ENCODE measurements at places on chromosomes 7 and 10.

DNA sequence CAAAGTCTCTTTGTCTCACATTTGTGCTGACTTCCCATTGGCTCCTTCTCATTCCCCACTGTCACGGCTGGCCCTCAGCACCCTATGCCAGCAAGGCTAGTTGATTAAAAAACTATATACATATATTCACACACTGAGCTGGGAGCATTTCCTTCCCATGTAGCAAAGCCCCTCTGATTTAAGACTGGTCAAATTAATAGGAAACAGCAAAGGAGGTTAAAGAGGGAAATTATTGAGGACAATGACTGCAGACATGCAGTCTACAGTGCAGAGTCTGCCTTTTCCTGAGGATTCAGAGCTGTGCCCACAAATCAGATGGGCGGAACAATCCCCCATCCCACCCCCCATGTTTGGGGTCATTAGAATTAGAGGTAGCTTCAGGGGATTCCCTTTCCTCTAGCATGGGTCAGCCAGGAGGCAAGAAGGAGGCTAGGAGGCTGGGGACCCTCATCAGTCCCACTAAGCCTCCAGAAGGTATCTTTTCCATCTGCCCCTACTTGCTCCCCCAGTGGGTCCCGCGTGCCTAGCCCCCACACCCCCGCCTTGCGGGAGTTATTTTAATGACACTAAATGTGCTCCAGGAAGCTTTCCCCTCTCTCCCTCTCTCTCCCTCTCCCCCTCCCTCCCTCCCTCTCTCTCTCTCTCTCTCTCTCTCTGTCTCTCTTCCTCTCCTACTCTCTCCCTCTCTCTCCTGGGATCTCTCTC lies 9.8 kb upstream of the DLX6 start:
- DNase-seq: no peak

GRCh38 chr7:114369294-114369693 lies 45.3 kb upstream of the FOXP2 start:
- no peak for DNase-seq

DNA sequence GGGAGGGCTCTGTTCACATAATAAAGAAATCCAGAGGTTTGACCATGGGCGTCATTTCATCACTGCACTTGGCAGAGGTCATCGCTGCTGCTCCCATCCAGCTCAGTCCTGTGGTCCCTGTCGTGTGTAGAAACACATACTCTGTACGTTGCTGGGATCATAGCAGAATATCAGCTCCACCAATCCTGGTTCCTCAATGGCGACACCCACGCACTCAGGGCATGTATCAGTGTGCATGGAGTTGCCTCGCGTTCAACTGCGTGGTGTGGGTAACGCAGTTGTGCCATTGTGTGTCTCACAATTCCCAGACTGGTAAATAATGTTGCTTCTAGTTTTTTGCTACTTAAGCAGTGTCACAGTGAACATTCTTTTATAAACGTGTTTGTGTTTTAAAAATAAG lies 111.1 kb downstream of the LHPP start:
- no peak for DNase-seq

DNA sequence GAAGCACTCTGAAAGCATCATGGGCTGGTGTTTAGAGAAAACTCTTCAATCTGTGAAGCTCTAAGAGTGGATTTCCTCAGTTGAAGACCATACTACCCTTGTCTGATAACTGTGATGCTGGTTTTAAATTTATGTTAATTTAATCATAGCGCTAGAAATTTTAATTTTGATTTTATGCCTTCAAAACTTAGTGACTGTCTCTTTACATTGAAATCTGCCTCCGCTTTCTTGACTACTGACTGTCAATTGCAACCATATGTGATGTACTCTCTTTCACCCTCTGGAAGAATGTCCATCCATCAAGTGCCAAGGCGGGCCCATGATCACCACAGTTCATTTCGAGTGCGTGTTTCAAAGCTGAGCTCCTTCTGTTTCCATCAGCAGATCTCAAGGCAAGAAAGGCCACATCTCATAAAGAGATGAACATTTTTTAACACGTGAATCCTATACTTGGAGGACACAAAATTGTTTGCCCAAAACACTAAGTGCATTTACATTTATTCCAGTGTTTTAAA lies 147.1 kb downstream of the ITGA8 start:
- DNase-seq: no peak

DNA sequence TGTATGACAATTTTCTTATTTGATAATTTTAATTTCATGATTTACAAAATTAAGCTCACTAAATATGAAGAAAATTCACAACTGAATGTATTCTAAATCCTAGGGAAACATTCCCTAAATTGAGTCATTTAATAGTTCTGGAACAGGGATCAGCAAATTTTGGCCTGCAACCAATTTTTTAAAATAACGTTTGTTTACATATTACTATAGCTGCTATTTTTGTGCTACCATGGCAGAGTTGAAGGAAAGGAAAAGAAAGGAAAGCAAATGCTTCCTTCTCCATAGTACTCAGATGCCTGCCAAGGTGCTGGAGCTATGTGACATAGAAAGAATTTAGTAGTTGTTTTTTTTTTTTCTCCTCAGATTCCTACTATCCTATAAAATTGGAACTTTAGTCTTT lies 1307.7 kb upstream of the LRRTM3 start:
- no peak for DNase-seq

DNA sequence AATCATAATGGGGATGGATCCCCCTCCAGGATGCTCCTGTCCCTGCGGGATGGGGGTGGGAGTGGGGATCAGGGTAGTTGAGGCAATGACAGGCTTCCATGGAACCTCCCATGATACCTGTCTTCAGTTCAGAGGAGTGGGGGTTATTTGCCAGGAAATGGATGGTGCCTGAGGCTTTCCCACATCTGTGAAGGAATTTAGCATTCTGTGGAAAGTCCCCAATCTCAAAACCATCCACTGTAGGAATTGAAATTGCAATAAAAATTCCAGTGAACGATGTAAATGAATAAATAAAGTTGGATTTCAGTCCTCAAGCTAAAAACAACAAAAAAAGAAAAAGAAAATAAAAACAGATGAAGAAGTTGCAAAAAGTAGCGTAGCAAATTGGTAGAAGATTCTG lies 81.9 kb downstream of the CHRM2 start:
- no peak for DNase-seq

DNA sequence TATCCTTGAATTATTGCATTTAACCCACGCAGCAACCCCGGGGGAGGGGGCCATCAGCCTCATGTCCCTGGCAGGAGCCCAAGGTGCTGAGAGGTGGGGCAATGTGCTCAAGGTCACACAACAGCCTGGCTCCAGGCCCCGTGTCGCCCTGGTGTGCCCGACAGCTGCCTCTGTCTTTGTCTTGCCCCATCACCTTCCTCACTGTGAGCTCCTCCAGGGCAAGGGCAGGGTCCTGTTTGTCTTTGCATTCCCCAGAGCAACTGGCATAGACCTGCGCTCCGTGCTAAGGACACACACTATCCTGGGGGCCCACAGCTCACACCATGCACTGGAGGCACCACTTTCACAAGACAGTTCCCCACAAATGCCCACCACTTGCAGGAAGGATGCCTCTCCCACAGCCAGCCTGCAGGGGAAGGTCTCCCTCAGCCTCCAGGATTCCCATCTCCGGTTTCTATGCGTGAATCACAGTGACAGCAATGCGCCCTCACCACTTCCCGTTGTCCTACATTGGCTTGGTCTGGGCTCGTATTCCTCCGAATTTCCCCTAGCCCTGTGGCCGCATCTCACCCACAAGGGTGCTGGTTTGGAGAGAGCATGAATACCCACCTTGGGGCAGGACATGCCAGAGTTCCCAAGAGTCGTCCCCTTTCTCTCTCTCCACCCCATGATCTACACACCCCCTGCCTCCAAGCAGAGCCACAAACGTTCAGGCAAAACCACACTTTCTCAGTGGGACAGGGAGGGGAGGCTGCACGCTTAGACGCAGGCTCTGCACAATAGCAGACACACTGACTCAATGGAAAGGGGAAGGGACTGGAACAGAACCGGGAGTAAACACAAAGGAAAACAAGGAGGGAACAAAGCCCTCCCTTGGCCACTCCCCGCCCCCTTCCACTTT lies 10.3 kb downstream of the ITPRIP start:
- no peak for DNase-seq

DNA sequence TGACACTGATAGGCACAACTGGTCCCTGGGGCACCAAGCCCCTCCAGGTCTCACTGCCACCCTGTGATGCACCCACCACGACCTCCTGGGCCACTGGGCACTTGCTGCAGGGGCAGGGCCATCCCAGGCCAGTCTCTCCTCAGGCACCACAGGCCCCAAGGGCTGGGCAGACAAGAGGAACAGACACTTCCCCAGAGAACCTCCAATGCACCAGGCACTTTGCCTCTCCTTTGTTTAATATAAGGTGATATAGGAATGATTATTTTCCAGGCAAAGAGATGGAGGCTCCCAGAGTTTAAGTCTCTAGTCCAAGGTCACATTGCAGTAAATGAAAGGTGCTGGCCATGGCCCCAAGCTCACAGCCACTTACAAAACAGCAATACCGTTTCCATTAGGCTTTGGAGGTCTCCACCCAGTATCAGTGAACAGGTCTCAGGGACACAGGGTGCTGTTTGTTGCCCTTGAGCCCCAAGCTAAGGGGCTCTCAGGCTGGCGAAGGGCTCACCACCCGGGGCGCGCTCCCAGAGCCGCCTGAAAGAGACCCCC lies 4.5 kb downstream of the DEPP1 start:
- DNase-seq: no peak

DNA sequence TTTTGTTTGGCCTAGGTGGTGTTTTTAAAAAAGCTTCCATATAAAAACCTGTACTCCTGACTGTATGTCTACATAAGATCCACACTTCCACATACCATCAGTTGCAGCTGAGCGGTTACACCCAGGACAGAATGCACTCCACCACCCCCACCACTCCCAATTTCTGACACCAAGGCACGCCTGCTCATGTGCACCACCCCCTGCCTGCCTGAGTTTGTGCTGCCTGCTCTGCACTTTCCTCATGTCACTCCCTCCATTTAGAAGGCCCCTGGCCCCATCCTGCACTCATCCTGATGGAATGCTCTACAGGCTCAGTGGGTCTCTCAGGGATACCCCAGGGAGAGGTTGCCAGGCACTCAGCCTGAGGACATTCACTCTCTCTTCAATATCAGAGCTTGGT lies 6.5 kb downstream of the VPS41 start:
- DNase-seq: no peak

DNA sequence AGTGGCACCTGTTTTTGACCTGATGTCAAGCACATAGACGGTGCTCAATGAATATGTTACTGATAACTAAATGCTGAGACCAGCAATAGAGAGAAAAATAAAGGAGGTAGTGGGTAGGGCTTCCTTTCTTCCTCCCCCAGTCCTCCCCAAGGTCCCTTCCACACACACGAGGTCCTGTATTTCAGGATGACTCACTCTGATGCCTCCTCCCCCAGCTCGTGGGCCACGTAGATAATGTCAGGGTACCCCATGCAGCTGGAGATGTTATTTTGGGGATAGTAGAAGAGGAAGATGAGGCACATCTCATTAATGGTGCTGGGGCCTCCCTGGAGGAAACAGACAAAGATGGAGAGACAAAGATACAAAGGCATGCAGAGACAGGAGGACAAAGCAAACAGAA lies 17.3 kb downstream of the PRSS58 start:
- DNase-seq: no peak

GRCh38 chr10:79346388-79347225 lies 662 bp upstream of the PPIF start:
- DNase-seq: no peak

DNA sequence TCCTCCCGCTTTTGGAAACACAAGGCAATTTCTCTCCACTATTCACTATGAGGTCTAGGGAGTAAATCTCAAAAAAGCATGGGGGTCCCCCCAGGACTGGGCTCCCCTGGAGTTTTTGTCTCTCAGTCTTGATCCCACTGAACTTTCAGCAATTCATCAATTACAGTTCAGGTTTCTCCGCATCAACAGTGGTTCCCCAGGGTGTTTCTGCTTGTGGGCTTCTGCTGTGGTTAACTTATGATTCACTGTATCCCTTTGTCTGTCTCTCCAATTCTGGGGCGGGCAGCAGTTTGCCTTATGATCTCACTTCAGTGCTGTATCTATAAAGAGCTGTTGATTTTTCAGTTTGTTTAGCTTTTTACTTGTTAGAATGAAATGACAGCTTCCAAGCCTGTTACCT lies 142.6 kb upstream of the CDC14C start:
- no peak for DNase-seq

DNA sequence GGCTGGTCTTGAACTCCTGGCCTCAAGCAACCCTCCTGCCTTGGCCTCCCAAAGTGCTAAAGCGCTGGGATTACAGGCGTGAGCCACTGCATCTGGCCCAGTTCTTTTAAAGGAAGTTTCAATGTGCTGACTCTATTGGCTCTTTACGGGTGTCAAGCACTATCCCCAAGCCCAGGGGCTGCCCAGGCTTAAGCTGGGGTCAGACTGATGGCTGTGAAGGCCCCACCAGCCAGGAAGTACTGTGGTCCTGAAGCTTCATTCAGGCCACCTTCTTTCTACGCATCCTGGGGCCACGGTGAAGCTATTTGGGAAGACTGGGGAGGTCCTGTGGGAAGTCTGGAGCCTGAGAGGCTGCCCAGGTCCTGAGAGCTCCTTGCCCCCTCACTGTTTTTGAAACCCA lies 8.0 kb downstream of the GPR15LG start:
- no peak for DNase-seq

GRCh38 chr10:14478604-14479003 lies 147.9 kb upstream of the FRMD4A start:
- no peak for DNase-seq

DNA sequence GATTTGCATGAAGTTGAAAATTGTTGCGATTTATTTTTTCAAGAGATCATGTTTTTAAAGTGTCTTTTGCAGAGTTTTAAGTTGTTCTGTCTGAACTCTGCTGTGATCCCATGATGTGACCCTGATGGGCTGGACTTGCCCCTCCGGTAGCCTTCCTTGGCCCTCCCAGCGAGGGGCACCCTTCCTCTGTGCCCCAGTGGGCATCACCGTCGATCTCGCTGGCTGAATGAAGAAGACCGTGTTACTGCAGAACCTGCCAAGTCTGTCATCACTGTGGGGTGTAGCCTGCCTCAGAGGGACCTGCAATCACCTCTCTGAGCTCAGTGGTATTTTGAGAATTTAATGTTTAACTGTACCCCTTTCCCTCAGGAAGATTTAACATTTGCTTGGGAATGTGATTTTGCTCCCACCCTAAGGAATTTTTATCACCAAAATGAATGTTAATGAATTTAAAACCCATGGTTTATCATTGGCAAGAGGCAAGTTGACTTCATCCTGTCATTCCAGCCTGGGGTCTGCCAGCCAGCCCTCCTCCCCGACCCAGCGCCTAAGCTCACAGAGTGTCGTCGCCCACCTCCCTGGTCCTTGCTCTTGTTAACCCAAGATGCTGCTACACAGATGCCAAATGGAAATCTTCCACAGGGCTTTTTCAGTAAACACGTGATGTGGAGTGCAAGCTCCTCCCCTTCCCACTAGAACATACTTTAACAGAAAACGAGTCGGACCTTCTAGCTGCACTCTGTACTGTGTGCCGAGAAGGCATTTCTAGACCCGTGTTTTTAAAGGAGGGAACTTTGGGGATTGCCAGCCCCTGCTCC lies 115.4 kb downstream of the NT5C2 start:
- no peak for DNase-seq

DNA sequence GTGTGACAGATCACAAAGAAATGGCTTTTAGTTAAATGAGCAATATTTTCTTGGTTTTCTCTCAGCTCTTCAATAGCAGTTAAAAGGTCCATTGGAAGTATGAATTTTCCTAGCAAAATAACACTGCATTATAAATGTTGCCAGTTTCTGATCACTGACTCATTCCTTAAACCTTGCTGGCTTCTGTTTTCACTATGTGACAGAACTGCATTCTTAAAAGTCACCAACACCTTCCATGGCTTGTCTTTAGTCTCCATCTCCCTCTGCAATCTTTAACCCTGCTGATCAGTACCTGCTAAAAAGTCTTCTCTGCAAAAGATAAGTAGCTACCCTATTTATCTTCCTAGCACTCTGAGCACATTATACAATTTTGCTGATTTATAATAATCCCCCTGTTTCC lies 405.0 kb upstream of the LRRN3 start:
- DNase-seq: no peak

GRCh38 chr7:158556721-158557440 lies 30.7 kb downstream of the PTPRN2 start:
- DNase-seq: no peak

Data from stimulated activated naive CD4-positive, alpha-beta T cell (primary cell).